ENCODE measurements at places on chromosomes 4 and X. TPM values are rescaled to one million over a fixed set of nuclear protein-coding genes. Genes with fewer than 3 reads are reported as not detected.

DNA sequence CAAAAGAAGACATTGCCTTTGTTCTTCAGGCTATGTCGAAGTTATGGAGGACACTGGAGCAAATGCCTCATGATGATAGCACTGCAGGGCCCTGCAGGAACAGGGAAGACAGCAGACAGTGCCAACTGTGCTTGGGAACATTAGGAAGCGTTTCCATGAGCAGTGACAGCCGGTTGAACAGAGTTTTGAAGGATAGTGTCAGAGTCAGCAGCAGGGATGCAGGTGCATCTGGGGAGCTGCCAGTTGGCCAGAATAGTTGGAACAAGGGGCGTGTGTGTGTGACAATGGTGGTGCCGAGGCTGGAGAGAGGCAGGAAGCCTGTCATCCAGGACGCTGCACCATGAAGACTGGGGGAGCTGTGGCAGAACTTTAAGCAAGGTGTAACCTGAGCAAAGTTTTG is 88.6 kb downstream of the SHROOM3 start:
- DNase-seq: no peak

GRCh38 chrX:26747877-26748276 is 531.9 kb downstream of the MAGEB5 start:
- no peak for DNase-seq

DNA sequence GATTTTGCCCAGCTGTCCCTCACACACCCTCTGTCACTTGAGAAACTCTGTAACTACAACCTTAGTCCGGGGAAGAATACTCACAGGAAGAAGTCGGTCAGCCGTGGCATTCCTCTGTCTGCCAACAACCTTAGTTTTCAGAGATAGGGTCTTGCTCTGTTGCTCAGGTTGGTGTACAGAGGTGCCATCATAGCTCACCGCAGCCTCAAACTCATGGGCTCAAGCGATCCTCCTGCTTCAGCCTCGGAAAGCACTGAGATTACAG is 12.2 kb upstream of the SPCS3 start:
- DNase-seq: no peak

PPP4R3C gene
- total RNA-seq: not detected

COL25A1 gene
- 0.32 TPM for total RNA-seq
